ENCODE measurements at places on chromosomes 16 and 17.

DNA sequence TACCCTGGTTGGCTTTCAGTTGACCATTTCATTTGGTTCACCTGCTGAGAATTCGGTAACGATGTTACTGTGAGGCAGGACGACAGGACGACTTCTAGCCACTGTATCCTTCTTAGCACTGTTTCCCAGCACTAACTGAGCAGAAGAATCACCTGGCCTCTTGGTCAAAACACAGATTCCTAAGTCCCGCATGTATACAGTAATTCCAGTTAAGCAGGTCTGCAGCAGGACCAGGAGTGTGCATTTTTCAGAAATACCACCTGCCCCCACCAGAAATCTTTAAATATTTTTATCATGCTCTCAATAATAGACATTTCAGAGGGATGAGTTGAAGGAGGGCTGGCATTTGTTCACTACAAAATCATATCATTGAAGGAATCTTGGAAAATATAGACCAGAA, 22.6 kb downstream of the RSL1D1 start:
- no peak for DNase-seq

- DNase-seq: no peak
These were observed 58.4 kb downstream of the EPN2 start for GRCh38 chr17:19295473-19296135.

DNA sequence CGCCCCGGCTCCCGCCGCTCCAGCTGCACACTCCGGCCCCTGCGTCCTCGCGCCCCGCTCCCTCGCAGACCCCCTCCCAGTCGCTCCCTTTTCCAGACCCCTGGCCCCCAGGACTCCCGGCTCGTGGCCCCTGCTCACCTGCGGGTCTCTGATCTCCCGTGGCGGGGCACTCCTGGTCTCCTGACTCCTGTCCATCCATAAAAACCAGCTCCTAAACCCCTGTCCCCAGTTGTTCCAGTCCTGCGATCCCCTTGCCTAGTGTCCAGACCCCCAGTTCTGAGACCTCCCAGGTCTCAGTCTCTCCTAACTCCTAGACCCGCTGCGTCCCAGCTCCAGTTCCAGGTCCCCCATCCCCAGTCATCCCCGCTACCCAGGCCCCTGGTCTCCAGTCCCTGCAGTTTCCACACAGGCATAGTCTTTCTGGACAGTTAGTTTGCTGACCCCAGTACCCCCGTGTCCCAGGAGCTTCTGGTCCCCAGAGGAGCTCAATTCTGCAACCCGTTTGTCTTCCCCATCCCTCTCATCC, 379 bp downstream of the SNX29 start:
- no peak for DNase-seq

DNA sequence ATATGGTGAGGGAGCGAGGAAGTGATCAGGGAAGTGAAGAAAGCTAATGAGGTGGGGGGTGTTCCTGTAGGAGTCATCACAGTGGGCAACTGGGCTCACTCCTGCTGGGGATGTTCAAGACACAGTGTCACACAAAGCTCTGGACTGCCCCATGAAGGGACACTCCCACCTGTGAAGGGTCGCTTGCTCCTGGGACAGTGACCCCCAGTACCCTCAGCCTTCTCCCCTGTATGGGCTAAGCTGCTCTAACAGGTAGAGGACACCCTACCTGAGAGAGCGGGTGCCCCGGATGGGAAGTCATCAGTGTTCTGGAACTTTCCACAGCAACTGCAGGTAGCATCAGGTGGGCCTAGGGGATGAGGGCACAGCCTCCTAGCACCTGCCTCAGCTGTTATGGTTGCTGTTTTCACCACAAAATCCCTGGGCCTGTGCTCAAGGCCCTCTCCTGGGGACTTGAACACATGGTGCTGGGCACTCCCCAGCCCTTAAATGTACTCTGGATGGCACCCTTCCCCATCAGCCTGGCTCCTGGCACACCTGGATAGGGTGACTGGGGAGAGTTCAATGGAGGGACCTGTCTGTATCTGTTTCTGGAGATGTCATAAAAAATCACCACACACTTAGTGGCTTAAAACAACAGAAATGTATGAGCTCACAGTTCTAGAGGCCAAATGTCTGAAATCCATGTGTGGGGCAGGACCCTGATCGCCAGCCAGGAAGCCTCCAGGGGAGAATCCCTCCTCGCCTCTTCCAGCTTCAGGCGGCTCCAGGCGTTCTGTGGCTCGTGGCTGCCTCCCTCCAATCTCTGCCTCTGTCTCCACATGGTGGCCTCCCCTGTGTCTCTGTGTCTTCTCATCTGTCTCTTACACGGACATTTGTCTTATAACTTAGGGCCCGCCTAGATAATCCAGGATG, 104.0 kb upstream of the CDH5 start:
- DNase-seq: no peak

DNA sequence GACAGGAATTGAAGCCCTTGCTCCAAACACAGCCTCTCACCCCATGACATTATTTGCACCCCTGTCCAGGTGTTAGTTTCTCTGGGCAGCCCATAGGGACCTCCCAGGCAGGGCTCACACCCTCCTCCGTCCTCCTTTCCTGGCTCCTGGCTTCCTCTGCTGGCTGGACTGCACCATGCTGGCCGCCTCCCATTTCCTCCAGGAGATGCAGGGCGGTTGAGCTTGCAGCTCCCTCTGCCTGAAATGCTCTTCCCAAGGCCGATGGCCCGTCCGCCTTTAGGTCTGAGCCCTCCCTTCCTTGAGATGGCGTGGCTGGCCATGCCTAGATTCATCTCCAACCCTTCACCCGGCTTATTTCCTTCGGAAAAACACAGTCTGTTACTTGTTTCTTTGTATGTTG, 334.8 kb downstream of the SNX29 start:
- DNase-seq: no peak

- DNase-seq: no peak
These were observed 19.5 kb downstream of the USP7 start for GRCh38 chr16:8943966-8944759.

- no peak for DNase-seq
These were observed 89.3 kb upstream of the NKD1 start for GRCh38 chr16:50458667-50459495.

DNA sequence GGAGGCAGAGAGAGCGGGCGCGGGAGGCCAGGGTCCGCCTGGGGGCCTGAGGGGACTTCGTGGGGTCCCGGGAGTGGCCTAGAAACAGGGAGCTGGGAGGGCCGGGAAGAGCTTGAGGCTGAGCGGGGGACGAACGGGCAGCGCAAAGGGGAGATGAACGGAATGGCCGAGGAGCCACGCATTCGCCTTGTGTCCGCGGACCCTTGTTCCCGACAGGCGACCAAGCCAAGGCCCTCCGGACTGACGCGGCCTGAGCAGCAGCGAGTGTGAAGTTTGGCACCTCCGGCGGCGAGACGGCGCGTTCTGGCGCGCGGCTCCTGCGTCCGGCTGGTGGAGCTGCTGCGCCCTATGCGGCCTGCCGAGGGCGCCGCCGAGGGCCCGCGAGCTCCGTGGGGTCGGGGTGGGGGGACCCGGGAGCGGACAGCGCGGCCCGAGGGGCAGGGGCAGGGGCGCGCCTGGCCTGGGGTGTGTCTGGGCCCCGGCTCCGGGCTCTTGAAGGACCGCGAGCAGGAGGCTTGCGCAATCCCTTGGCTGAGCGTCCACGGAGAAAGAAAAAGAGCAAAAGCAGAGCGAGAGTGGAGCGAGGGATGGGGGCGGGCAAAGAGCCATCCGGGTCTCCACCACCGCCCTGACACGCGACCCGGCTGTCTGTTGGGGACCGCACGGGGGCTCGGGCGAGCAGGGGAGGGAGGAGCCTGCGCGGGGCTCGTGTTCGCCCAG, 1.2 kb upstream of the CBX4 start:
- DNase-seq: no peak

DNA sequence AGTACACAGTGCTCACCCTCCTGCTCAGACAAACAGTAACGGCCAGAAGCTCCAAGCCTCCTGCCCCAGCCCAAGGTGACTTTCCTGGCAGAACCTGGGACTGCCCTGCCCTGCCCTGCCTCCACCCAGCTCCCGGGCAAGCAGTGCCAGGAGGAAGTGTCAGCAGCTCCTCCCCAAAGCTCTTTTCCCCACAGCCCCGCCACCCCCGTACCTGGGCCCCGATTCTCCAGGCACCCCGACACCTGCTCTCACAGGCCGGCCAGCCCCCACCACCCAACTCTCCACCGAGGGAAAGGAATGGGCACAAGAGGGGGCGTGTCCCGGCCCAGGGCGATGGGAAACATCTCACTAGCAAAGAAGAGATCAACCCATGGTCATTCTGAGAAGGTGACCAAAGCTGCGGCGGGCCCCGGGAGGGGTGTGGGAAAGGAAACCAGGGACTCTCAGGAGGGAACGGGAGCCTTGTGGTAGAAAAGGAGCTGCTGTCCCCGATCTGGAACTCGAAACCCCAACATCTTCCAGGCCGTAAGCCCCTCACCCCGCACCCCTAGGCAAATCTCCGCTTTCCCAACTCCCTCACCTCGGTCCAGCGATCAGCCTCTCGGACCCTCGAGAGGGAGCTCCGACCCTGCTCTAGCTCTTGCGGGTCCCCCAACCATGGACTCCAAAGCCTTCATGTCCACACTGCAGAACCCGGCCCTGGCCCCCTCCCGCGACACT, 1.2 kb downstream of the BCAR1 start:
- DNase-seq: no peak

DNA sequence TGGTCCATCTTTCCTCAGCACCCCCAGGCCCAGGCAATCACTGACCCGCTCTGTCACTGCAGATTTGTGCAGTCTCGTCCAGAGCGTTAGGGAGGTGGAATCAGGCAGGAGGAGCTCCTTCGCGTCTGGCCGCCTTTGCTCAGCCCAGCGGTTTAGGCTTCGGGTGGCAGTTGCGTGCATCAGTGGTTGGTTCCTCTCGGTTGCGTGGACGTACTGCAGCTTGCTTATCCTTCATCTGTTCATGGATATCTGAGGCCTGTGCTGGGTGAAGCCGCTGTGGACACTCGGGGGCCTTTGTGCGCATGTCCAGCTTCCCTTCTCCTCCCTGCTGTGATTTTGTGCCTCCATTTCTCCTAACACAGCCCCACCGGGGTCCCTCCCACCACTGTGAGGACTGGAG, 4.7 kb upstream of the P2RX1 start:
- DNase-seq: no peak

- no peak for DNase-seq
These were observed 98.7 kb downstream of the HS3ST2 start for GRCh38 chr16:22912654-22913053.

GRCh38 chr17:81494626-81495377, 17.8 kb downstream of the ACTG1 start:
- DNase-seq: peak; percentile 60

DNA sequence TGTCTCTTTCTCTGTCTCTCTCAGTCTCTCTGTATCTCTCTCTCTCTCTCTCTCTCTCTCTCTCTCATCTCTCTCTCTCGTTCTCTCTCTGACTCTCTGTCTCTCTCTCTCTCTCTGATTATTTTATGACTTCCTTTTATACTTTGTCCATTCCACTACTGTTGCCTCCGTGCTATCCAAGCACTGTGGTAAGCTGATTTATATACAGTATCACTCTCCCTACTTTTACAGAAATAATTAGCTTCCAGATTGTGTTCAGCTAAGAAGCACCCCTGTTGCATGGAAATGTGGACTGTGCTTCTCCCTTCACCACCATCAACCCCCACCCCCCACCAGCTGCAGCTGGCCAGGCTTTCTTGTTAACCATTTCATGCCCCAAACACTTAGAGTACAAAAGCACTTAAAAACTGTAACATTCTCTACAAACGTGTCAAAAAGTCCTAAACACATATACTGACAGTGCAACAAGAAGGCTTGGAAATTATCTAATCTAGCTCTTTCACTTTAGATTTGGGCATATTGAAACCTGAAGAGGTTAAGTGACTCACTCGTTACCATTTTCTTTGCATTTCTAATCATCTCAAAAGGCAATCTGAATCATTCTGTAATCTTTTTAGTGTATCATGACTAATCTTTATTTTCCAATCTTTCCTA, 11.6 kb upstream of the TMEM100 start:
- no peak for DNase-seq

DNA sequence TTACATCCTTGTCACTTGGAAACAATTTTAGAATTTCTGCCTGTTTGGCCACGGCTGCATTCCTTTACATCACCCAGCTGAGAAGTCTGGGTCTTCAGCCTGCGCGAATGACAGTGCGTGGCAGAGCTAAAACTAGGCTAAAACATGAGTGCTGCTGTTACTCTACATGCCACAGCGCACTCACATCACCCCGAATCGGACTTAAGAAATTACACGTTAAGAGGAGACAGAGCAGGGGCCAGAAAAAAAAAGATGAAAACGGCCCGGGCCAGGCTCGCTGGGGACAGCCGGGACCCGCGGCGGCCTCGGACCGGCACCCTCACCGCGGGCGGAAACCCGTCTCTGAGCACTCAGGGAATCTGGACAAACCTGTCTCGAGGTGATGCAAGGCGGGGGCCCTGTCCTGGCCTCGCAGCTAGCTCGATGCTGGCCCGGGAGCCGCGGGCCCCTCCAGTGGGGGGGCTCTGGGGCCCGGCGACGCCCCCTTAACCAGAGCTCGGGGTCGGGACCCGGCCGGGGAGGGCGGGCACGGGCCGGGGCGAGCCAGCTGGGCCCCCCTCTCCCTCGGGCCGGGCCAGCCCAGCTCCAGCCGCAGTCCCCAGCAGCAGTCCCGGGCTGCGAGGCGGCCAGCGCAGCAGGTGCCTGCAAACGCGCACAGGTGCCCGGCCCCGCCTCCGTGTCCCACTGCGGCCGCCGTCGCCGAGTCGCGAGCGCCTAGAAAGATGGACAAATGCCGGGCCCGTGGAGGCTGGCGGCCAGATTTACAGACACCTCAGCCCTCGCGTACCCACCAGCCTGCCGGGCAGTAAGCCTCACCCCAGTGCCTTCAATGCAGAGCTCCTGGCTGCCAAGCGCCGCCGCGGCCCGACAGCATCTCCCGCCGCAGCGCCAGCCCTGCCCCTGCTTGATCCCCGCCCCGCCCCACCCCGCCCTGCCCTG, at the start of gene AKTIP:
Gene AKTIP (minus strand): TSS at position 879 of the 939 bp plus-strand sequence. CDS start 2,950 bp downstream, outside the sequence.
- no peak for DNase-seq

- peak; percentile 69 for DNase-seq
These were observed 9.2 kb downstream of the CDIP1 start for GRCh38 chr16:4529085-4530060.

DNA sequence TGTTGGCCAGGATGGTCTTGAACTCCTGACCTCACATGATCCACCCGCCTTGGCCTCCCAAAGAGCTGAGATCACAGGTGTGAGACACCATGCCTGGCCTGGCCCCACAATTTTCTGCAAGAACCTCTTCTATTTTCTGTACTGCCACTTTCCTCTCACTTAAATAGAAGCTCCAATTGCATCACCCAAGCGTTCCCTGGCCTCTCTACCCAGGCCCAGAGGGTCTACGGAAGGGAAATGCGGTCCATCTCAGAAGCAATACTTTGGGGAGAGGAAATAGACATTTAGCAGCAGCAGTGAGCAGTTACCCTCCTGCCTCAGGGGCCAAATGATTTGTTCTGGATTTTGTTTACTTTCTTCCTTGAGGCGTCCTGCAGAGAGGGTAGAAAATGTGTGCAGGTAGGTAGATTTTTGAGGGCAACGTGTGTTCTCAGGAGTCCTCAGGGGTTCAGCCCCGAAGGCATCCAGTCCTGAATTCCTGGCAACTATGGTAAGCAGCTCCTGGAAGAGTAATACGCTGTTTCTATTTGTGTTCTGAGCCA, 11.0 kb downstream of the SLC6A4 start:
- DNase-seq: no peak

- DNase-seq: no peak
These were observed 51.6 kb downstream of the PRKCA start for GRCh38 chr17:66353937-66354401.

- DNase-seq: no peak
These were observed 1.3 kb downstream of the PRPSAP2 start for GRCh38 chr17:18859256-18859655.
